ENCODE measurements at places on chromosomes 6 and 20.
A peak's percentile ranks its signal among the peaks of the same experiment; 100 is the strongest.

DNA sequence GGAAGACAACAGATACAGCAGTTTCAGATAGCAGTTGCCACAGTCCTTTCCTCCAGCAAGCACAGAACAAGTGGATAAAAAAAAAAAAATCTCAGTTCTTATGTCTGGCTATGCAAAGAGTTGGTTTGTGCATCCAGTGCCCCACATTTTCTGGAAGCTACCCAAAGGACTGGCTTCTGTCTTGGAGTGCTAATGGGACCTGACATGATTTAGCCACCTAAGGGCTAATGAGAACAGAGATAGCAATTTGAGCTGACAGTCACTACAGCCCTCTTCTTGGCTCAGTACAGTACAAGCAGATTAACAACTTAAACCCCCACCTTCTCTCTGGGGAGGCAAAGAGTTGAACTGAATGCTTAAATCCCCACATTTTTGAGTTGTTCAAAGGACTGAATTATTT lies 976.8 kb downstream of the TBC1D32 start:
- peak; percentile 1 for DNase-seq

- peak; percentile 51 for DNase-seq
Observed at GRCh38 chr6:154386848-154387717, 30.5 kb upstream of the IPCEF1 start.

GRCh38 chr6:83257791-83258190 lies 64.6 kb downstream of the RWDD2A start:
- DNase-seq, result no peak

- no peak for DNase-seq
Observed at GRCh38 chr6:121434037-121434770, 1.2 kb upstream of the GJA1 start.

DNA sequence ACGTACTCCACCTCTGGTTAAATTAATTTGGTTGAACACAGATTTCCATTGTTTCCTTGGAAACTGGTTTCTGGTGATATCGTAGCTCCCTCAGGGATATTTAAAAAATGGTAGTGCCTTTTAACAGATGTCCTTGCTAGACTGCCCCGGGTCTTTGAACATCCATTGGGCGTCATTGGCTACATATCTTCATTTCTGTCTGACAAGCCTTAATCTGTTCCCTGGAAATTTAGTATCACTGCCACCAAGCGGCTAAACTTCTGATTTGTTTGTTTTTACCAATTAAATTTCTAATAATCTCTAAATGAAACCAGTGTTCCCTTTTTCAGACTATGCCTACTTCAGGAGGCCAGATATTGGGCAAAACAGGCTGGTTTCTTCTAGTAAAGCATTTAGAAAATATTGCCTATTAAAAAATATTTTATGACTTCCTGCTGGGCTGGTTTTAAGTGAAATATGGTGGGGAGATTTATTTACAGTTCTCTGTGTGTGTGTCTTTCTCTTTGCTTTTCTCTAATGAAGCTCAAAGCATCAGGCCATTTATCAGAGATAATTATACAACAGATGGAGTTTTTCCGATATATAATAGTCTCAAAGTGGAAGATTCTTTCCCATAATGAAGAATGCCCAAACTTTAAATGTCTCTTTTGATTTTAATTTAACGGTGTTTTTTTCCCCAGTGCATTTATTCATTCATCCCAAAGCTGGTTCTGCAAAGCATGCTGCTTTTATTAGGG lies 249.5 kb downstream of the ZFAND3 start:
- no peak for DNase-seq

- DNase-seq, result no peak
Observed at GRCh38 chr6:1792989-1793388, 183.3 kb downstream of the FOXC1 start.

DNA sequence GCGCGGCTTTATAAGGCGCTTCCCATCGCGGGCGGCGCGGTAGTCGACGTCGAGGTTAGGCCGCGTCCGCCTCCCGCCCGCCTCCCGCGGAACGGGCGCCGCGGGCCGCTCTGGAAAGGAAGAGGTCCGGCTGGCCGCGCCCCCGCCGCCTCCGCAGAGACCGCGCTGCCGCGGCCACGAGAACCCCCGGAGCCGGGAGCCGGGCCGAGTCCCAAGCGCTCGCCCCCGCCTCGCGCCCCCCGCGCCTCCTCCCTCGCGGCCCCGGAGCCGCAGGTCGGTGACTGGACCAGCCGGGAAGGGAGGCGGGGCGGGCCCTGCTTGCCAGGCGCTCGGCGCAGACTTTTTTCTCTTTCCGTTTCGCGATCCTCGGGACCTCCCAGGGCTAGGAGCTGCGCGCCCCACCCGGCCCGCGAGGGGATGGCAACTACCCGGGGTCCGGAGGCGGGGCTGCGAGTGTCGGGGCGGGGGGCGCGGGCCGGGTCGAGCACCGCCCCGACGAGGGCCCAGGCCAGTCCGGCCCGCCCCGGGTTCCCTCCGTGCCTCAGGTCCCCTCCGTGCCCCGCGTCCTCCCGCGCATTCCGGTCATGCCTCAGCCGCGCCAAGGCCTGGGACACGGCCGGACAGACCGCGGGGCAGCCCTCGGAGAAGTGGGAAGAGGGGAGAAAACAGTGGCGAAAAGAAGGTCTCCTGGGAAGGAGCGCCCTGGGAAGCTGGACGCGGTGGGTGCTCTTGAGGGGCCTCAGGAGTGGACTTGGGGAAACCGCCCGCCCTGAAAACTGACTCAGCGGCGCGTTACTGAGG lies 417 bp upstream of the PXDC1 start:
- peak; percentile 80 for DNase-seq

DNA sequence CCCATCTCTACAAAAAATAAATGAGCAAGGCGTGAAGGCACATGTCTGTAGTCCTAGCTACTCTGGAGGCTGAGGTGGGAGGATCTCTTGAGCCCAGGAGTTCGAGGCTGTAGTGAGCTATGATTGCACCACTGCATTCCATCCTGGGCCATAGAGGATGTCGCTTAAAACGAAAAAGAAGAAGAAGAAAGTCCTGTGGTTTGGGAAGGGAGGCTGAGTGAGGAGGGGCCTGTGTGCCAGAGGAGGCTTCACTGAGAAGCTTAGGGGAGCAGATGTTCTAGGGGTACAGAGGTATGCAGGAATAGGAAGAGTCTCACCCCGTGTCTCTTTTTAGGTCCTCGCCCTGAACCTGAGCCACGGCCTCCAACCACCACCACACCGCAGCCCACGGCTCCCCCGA lies 4.2 kb downstream of the MMP9 start:
- no peak for DNase-seq

DNA sequence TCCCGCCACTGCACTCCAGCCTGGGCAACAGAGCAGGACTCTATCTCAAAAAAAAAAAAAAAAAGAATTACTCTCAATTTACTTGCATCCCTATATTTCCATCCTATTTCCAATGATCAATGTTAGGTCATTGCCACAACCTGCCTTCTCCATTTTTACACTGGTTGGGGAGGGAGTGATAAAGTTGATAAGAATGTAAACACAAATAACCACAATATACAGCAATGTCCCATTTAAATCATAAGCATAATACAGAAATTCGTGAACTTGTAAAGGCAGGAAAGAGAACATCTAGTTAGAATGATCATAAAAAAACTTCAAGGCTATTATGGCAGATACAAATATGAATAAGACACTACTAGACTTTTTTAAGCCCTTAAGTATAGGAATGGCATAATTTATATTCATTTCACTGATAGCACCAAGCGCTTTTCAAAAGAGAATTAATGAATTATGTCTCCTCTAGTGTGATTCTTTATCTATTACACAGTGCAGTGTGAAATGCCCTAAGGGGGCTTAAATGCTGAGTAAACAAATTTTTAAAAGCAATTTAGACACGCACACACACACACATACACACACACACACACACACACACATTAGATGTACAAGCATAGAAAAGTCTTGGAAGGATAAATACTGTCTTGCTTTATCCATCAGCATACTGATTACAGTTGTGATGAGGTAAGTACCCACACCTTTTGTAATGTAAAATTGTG lies 33.5 kb upstream of the RAB23 start:
- DNase-seq, result no peak

DNA sequence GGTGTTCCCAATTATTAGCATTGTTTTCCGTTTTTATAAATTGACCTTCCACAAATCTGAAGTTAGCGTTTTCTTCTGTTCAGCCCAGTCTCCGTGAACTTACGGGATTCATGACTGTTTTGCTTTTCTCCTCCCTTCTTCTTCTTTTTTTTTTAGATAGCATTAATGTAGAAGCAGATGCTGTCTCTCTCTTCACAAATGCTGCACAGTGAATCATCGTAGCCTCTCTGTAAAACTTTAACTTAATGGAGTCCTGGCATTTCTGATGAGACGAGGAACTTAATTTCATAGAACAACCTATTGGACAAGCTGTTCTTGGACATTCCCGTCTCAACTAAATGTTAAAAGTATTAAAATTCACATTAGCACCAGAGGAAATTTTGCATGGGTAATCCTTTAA lies 138.0 kb upstream of the EEF1E1 start:
- no peak for DNase-seq

DNA sequence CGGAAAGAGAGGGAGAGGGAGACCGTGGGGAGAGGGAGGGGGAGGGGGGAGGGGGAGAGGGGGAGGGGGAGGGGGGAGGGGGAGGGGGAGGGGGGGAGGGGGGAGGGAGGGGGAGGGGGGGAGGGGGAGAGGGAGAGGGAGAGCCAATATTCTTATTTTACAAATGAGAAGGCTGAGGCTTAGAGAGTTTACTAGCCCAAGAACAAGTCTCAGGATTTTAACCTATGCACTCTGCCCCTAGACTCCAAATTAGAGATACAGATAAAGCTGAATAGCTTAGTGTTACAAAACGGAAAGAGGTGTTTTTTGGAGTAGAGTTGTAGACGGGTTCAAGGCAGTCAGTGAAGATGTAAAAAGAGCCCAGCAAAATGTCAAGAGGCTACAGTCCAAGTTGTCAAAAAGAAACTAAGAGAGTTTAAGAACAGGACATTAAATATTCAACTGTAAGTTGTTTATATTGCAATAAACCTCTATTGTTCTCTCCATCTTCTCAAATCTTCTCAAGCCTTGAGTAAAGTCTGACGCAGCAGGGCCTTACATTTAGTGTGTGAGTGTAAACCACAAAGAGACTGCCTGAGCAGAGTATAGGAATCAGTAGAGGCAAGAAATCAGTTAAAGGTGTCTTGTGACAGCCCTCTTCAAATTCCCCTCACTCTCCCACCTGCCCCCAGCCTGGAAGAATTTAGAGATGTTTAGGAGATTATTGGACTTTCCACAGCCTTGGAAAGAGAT lies 34.9 kb upstream of the AKIRIN2 start:
- no peak for DNase-seq

DNA sequence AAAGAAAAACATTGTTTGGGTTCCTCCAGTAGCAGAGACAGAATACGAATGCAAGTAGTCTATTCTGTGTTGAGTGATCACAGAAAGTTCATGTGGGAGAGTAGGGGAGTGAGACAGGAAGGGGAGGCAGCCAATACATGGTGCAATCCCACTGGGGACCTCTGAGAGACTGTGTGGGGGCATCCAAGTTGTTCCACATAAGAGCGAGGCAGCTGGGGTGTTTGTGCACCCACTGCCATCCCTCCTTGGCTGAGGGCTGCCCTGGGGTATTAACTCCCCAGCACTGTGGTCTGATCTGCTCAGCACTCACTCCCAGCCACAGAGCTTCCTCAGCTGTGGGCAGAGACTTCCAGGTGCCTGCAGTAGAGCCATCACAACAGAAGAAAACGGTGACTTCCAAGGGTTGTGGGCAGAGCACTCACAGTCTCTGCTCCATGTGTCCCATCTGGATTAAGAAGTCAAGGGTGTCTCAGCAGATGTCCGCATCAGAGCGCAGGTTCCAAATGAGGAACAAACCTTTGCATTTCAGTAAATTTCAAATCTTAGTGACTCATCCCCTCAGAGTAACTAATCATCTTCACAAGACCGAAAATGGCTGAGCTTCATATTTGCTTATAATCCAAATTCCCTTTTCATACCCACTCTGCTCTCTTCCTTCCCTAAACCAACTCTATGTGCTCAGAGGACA lies 101.9 kb upstream of the NAA20 start:
- DNase-seq, result no peak

- no peak for DNase-seq
Observed at GRCh38 chr20:33470457-33470856, 19.4 kb upstream of the CBFA2T2 start.

GRCh38 chr20:46025376-46025783 lies 3.6 kb upstream of the SLC12A5 start:
- DNase-seq, result no peak

- no peak for DNase-seq
Observed at GRCh38 chr6:1014431-1014807, 297.5 kb upstream of the FOXQ1 start.

DNA sequence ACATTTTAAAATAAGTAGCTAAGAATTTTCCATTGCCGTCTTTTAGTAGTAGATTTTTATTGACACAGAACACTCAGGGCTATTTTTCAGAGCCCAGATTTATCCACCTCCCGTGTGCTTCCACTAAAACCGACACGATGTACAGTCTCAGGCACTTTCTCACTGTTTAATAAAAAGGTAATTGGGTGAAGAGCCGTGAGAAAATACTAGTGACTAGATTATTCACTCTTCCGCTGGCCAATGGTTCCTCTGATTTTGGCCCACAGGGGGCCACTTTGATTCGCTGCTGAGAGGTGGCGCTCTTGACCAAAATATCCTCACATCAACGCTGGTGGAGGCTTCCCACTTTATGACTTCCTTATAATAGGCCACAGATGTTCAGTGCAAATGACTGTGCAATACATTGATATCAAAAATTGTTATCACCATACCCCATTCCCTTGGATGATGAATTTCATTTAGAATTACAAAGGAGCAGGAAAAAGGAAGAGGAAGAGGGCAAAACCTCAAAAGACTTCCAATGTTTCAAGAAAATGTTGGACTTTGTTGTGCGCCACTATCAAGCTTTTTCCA lies 12.3 kb upstream of the HDDC2 start:
- DNase-seq, result peak; percentile 88

DNA sequence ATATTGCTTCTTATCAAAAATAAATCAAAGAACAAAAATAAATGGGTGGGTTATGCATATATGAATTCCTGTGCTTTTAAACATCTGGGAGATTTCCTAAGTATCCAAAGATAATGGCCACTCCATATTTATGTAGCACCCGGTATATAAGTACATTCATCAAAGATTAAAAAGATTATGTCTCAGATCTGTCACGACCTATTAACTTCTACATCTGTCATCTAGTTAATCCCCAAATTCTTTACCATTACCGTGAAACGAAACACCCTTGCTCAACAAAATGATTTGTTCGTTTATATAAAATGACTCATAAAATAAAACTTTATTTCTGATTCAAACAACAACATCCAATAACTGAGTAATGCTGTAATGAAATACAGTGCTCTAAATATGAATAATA lies 64.8 kb upstream of the FOXQ1 start:
- no peak for DNase-seq

All from stomach (tissue), 19 donors.